IPS DF 6.9 (cell line): ENCODE measurements at places on chromosomes 16 and 17.

DNA sequence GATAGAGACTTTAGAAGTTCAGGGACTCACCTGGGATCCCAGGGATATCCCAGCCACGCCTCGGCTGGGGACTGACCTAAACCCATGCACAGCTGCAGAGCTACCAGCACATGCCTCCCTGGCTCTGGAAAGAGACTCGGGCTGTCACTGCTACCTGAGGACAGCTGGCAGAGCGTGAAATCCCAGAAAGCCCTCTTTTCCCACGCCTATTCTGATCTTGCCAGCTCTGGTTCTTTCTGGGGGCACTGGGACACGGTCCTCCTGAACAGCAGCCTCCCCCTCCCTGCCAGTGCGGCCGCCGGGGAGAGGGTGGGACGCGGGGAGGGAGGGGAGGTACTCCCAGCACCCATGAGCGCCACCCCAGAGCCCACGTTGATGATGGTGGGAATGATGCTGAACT, 10.8 kb downstream of the P2RX5 start:
- no peak for DNase-seq

GRCh38 chr16:89297910-89298545, 80.5 kb downstream of the ZNF778 start:
- DNase-seq = no peak

DNA sequence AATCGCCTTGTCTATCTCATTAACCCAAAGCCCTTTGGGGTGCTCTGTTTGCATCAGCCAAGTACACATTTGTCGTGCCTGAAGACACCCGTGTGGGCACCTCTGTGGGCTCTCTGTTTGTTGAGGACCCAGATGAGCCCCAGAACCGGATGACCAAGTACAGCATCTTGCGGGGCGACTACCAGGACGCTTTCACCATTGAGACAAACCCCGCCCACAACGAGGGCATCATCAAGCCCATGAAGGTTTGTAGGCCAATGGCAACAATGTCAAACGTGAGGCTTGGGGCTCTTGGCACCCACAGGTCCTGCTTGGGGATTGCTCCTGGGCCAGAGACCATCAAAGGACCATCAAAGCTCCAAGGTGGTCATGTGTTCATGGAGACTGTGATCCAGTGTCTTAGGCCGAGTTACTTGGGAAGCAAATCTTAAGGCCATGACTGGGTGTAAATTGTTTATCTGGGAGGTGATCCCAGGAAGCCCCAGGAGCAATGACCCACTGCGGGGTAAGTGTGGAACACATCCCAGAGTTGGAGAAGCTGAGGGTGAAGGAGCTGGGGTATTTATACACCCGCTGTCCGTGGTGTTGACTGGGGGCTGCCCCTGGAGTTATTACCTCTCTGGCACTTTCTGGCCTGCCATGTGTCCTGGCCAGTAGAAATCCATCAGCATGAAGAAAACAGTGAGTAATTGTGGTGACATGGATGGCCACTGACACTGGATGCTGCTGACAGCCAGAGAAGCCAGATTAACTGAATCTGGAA, 24.0 kb downstream of the CDH5 start:
- no peak for DNase-seq

- no peak for DNase-seq
These were observed 16.4 kb upstream of the KRT19 start for GRCh38 chr17:41544491-41544892.

- DNase-seq = no peak
These were observed 15.2 kb upstream of the USP10 start for GRCh38 chr16:84684592-84684965.

GRCh38 chr17:83053021-83053681, 26.3 kb upstream of the METRNL start:
- no peak for DNase-seq

- DNase-seq = no peak
These were observed 376.3 kb downstream of the CNTNAP4 start for GRCh38 chr16:76653390-76654026.

DNA sequence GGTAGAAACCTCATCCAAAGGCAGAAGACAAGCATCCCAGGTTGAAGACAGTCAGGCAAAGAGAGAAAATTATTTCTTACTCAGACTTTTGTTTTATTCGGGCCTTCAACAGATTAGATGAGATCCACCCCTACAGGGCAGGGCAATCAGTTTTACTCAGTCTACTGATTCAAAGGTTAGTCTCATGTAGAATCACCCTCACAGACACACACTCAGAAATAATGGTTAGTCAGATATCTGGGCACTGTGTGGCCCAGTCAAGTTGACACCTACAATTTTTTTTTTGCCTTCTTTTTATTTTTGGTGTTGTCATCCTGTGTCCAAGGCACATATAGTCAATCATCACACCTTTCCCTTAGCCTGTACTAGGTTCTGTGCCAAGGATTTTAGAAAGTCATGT, 729.8 kb downstream of the WWOX start:
- DNase-seq = no peak

- no peak for DNase-seq
These were observed 49.7 kb downstream of the TBC1D16 start for GRCh38 chr17:79985943-79986391.

- DNase-seq = no peak
These were observed 592 bp downstream of the IL21R start for GRCh38 chr16:27402569-27402963.

DNA sequence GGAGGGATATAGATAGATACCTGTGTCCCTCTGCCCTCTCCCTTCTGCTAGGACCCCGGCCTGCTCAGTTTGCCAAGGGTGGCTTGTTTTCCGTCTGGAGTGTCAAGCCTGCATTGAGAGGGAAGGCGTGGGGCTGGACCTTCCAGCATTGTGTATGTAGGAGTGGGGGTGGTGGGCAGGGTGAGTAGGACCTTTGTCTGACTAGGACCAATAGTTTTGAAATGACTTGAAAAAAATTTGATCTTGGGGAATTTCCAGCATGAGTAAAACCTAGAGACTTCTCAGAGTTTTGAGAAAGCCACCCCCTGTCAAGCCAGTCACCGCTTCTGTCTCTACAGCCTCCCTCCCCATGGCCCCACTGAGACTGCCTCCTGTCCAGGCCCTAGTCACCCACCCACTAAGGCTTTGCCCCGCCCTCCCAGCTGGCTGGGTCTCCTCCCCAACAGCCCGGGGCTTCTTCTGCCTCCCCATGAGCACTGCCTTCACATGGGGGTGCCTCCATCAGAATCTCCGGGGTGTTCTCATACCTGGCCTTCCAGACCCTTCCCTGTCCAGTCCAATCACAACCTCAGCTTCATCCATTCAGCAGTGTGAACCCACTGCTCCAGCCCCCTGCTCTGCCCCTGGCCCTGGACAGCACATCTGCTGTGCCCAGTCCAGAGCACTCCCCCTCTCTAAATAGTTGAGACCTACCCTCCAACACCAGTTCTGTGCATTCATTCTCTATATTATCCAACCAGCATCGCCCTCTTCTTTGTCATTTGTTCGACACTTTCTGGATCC, 207.0 kb downstream of the MSI2 start:
- DNase-seq = no peak

- no peak for DNase-seq
These were observed 36.0 kb downstream of the ZFP90 start for GRCh38 chr16:68575082-68575481.

- DNase-seq = no peak
These were observed 202.1 kb downstream of the RBFOX1 start for GRCh38 chr16:7534749-7535148.

DNA sequence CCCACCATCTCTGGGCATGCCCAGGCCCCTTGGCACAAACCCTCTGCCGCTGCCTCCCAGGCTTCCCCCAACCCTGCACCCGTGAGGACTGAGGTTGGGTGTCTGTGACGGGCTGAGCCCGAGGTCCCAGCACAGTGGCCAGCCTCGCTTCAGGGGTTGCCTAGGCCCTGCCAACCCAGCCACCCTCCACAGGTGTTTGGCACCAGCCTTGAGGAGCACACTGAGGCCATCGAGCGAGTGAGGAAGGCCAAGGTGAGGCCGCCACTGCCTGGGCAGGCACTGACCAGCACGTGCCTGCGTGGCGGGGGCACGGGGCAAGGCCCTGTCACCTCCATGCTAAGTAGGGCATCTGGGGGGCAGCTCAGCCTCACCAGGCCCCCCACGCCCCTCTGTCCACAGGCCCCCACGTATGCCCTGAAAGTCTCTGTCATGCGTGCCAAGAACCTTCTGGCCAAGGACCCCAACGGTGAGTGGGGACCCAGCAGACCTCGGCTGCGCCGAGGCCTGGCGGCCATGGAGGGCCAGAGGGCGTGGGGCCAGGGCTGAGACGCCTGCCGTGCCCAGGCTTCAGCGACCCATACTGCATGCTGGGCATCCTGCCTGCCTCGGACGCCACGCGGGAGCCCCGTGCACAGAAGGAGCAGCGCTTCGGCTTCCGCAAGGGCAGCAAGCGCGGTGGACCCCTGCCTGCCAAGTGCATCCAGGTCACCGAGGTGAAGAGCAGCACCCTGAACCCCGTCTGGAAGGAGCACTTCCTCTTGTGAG, 7.5 kb downstream of the BAIAP3 start:
- no peak for DNase-seq

DNA sequence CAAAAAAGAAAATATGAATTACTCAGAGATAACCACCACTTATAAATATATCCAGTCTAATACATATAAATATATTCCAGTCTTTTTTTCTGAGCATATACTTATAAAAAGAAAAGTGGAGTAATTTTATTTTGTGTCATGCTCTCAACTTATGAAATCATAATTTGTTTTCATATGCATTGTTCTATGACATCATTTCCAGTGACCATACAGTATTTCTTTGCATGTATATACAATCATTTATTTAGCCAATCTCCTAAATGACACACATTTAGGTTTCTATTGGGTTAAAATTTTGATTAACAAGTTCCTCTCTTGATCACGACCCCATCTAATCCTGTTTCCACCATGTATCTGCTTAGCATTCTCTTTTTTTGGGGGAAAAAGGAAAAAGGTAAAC, 16.4 kb upstream of the NDEL1 start:
- DNase-seq = no peak

- no peak for DNase-seq
These were observed 115.8 kb upstream of the NOL11 start for GRCh38 chr17:67601897-67602296.

- no peak for DNase-seq
These were observed 275.0 kb upstream of the CDH5 start for GRCh38 chr16:66091471-66091891.
